Thymus (tissue), 14 donors: ENCODE measurements at places on chromosomes 1 and 21.

DNA sequence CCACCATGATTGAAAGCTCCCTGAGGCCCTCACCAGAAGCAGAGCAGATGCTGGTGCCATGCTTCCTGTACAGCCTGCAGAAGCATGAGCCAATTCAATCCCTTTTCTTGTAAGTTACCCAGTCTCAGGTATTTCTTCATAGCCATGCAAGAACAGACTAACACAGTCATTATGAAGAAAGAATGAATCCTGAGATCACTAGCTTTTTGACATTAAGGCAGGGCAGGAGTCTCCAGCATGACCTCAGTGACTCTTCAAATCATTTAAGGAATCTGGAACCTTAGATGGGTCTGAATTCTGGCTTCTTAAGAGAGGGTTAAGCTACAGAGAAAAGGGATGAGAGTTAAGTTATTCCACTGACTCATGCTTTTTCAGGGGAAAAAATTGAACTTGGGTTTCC lies 79.0 kb downstream of the PTPN14 start:
- no peaks in the 10 kb centered on the region for H3K27me3 ChIP-seq
- no peak overlapping the region for H3K27ac ChIP-seq
- no peak for DNase-seq
- H3K4me1 ChIP-seq, result no peaks in the 10 kb centered on the region

- no peaks in the 10 kb centered on the region for H3K27me3 ChIP-seq
- no peaks in the 10 kb centered on the region for H3K4me1 ChIP-seq
- H3K27ac ChIP-seq, result no peak overlapping the region
Measured at GRCh38 chr1:222750651-222751050, 13.6 kb downstream of the FAM177B start.

GRCh38 chr1:226633541-226634165 lies 85.1 kb downstream of the STUM start:
- H3K27me3 ChIP-seq, result no peaks in the 10 kb centered on the region
- H3K36me3 ChIP-seq, result peaks cover 89% of the 10 kb centered on the region
- DNase-seq, result no peak
- no peak overlapping the region for H3K4me3 ChIP-seq
- no peak overlapping the region for H3K27ac ChIP-seq

GRCh38 chr21:35198982-35199732 lies 150.1 kb upstream of the RUNX1 start:
- H3K27me3 ChIP-seq, result no peaks in the 10 kb centered on the region
- no peaks in the 10 kb centered on the region for H3K36me3 ChIP-seq
- DNase-seq, result no peak
- H3K4me3 ChIP-seq, result no peak overlapping the region
- no peak overlapping the region for H3K27ac ChIP-seq
- H3K4me1 ChIP-seq, result peaks cover 3% of the 10 kb centered on the region

DNA sequence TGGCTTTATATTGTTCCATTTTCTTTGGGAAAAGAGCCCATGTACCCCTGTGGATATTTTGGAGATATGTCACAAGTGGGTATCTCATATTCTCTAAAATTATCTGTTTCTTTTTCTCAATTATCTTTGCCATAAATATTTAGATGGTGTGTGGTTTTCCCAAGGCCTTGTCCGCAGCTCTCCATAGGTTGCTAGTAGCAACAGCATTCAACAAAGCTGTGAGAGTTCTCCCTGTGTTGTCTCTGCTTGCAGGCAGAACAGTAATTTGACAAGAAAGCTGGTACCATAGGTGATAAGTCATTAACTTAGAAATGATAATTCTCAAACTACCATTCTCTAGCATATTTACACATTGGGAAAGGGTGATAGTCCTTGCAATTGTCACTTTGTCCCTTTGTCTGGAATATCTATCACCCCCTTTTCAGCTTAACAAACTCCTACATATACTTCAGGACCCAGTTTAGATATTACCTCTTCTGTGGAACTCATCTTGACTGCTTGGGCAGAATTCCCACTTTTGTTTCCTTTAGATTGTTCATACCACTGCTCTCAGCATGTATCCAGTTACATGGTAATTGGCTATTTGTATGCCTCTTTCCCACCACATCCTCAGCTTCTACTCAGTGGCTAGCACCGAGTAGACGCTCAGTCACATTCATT lies 8.9 kb downstream of the CD101 start:
- no peaks in the 10 kb centered on the region for H3K4me1 ChIP-seq
- DNase-seq, result no peak
- H3K27me3 ChIP-seq, result no peaks in the 10 kb centered on the region
- no peak overlapping the region for H3K4me3 ChIP-seq
- H3K36me3 ChIP-seq, result no peaks in the 10 kb centered on the region
